ENCODE measurements at places on chromosomes 12 and 14.

DNA sequence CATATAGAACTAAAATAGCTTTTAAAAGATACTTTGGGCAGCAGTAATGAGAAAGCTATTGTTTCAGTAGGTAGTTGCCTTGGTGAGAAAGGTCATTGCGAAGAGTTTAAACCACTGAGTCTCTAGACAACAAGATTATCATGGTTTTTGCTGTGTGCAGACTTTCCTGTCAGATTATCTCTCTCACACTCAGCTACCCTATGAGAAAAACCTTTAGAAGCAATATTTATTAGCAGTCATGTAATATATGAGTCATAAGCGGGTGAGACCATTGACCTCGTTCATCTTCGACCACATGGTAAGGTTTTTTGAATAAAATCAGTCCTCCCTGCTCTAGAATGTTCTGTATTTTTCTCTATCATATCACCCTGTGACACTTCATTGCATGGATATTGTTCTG is 59.9 kb downstream of the GPR65 start:
- DNase-seq: no peak

- DNase-seq: no peak
Measured at GRCh38 chr12:119730381-119730780, 62.4 kb downstream of the PRKAB1 start.

DNA sequence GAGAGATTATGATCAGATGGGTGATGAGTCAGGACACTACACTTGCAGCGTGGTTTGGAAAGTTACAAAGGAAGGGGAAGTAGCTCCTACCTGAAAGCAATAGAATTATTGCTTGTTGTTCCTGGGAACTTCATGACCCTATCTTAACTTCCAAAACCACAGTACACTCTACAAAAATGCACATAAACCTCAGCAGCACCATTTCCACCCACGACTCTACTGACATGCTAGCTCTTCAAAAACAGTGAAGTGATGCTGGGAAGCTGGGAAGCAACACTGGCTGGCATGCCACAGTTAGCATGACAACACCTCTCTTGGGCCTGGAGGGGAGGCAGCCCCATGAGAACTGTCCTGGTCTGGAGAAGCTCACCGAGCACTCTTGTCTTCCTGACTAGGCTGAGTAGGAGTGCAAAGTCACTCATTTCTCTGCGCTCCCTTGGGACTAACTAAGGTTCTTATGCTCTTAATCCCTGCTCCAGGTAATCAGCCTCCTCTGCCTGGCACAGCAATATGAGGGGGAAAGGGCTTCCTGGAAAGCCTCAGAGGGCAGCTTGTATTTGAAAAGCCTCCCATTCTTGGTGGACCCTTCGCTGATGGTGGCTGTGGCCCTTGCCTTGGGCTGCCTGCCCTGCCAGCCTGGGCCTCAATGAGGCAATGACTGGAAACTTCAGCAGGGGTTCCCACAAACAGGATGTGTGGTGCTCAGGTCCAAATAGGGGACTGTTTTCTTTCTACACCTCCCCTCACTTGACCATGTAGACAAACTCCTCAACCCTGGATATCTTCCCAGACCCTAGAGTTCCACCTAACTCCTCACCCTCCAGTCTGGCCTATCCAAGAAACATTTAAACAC is 1.2 kb downstream of the KRT3 start:
- DNase-seq: no peak

GRCh38 chr12:6442836-6443235 is 1.9 kb upstream of the CD27 start:
- no peak for DNase-seq

GRCh38 chr12:89481213-89481914 is 43.2 kb downstream of the GALNT4 start:
- peak; percentile 70 for DNase-seq

DNA sequence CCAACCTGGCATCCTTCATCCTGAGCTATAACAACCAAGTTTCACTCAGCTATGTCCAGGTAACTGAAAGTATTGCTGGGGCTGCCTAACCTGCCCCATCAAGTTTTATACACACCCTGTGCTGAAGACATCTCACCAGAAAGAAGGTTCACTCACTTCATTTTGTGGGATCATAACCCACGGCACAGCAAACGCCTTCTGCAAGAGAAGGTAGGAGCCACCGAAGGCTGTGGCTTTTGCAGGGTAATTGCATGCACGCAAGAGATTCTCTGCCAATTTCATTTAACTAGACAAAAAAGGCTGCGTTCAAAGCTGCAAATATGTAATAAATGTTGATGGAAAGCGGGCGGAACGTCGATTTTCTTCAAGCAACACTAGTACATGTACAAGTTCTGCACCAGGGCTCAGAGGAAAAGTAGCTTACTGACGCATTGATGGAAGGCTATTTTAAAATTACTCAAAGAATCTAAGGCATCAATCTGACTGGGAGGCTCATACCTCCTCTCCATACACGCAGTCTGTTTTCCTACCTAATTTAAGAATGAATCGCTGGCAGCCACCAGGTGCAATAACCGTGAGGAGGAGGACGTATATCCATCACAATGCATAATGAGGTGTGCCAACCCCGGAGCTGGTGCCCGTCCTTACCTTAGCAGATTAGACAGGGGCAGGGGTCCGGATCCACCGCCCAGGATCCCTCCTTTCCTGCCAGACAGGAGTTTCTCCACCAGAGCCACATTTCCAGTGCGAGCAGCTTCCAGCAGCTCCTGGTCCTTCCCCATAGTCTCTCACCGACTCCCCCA is 1.1 kb downstream of the ANKS1B start:
- DNase-seq: peak; percentile 53

DNA sequence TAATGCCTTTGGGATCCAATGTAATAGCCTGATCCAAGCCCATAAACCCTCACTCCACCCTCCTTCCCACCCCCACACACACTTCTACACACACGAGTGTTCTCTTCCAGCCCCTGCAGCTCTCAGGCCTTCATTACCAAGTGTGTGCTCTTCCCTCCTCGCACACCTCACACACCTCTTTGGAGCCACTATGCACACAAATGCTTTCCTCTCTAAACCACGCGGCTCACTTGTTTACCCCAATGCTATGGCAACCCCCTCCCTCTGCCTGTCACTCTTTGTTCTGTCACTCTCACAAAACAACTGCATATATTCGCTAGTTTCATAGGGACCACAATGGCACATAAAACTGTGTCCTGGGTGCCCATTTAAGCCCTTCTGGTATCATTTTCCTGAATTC is 35.1 kb downstream of the PPP2R5E start:
- no peak for DNase-seq

- DNase-seq: no peak
Measured at GRCh38 chr12:22051114-22051698, 5.2 kb downstream of the CMAS start.

DNA sequence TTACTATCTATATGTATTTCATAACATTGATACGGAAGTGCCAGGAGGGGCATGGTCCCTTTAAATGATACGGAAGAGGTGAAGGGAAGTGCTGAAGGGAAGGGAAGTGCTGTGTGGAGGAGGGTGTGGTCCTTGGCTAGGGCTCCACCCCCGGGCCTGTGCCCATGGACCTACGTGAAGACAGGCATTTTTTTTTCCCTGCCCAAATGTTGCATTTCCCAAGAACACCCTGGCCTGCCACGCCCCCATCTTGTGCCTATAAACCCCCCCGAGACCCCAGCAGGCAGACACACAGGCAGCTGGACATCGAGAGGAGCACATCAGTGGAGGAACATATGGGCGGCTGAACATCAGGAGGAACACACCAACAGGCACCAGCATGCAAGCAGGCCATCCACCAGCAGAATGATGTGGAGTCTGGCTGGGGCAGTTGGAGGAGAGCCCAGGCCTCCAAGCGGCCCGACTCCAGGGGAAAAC is 134.1 kb downstream of the SLC41A2 start:
- no peak for DNase-seq

DNA sequence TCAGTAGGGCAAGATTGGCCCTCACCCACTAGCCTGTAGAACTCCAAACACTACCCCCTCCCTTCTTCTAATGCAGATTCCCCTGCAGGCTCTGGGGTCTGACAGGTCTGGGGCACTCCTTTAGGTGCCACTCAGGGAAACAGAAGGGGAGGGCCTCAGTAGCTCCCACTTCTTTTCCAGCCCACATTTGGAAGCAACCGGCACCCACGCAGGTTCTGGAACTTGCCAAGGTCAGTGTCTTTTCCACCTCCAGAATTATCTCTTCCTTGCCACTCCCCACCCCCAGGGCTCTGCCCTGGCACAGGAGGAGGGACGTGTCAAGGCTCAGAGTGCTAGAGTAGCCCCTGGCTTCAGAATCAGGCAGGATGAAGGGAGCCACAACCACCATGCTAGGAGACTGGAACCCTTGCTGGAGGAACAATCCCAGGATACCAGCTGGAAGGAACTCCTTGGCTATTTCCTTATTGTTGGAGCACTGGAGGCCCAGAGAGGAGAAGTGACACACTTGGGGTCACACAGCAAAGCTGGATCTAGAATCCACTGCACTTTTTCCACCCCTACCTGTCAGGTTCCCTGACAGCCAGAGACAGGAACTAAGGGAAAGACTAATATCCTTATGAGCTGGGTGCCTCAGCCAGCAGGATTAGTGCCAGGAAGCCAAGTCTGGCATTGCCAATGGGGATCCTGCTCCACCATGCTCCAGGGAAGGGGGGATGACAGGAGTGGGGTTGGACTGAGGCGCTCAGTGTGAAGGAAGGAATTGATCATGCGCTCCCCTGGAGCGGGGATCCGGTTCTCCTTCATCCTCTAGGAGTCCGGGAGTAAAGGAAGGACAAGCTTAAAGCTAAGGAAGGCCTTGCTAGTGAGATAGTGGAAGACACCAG is 1.8 kb upstream of the FIGNL2 start:
- no peak for DNase-seq

DNA sequence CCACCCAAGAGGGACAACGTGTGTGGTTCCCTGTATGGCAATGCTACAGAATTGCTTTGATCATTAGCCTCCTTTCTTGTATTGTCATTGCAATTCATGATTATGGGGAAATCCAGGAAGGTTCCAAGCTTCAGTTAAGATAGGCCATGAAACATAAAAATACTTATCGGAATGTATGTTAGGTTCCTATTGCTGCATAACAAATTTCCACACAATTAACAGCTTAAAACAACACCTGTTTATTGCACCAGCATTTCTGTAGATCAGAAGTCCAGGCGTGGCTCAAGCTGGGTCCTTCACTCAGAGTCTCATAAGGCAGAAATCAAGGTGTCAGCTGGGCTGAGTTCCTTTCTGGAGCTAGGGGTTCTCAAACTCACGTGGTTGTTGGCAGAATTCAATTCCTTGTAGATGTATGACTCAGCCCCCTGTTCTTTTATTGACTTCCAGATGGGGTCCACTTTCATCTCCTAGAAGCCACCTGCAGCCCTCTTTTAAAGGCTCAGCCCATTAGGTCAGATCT is 365.6 kb upstream of the TMPO start:
- no peak for DNase-seq

DNA sequence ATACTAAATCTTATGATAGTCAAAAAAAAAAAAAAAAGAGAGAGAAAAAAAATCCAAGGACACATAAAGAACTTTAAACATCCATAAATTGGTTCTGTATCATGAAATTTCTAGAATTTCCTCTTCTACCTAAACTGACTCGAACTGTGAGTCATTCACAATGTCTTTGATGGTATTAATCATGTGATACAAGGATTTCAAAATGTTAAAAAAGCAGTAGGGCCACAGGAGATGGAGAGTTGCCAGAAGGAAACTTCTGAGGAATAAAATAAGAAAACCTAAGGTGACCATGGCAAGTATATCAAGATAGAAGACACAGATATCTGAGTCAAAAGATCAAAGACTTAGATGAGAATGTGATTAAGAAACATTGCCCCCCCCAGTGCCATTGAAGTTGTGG is 1320.9 kb upstream of the FLRT2 start:
- DNase-seq: no peak

DNA sequence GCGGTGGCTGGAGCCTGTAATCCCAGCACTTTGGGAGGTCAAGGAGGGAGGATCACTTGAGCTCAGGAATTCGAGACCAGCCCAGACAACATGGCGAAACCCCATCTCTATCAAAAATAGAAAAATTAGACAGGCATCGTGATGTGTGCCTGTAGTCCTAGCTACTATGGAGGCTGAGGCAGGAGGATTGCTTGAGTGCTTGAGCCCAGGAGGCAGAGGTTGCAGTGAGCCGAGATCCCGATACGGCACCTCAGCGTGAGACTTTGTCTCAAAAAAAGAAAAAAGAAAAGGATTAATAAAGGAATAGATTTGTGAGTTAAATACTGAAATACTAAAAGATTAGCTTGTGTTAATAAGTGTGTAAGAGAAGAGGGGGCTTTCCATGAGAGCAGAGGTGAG is 29.4 kb downstream of the RPGRIP1 start:
- no peak for DNase-seq

DNA sequence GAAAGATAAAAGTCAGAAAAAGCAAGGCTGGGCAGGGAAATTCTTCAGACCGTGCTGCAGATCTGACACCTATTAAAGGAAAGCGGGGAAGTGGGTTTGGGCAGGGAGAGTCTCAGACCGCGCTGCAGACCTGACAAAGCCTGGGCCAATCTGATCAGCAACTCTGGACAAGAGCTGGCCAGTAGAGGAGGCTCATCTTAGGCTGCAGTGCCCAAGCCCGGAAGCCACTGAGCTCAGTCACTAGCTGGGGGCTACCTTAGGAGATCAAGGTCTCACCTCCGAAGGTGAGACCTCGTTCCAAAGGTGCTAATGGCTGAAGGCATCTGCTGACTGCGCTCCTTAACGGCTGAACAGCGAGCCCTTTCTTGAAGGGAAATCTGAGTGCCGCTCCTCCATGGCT is 60.2 kb downstream of the SINHCAF start:
- DNase-seq: no peak

- no peak for DNase-seq
Measured at GRCh38 chr12:91377436-91377835, 194.8 kb upstream of the DCN start.

GRCh38 chr14:23763394-23763793 is 127.2 kb downstream of the DHRS2 start:
- no peak for DNase-seq

DNA sequence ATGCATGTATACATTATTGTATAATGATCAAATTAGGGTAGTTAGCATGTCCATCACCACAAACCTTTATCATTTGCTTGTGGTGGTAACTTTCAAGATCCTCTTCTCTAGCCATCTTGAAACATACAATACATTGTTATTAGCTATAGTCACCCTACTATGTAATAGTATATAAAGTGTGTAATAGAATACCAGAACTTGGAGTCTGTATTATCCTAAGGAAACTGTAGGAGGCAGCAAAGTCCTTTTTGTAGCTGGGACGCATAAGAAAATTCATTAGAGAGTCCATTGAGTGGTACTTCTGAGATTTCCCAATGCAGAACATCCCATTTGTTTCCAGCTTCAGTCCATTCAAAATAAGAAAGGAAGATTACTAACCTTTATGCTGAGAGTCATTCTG is 325.9 kb upstream of the LRFN5 start:
- DNase-seq: no peak

- DNase-seq: no peak
Measured at GRCh38 chr12:14656846-14657245, 39.6 kb downstream of the GUCY2C start.

DNA sequence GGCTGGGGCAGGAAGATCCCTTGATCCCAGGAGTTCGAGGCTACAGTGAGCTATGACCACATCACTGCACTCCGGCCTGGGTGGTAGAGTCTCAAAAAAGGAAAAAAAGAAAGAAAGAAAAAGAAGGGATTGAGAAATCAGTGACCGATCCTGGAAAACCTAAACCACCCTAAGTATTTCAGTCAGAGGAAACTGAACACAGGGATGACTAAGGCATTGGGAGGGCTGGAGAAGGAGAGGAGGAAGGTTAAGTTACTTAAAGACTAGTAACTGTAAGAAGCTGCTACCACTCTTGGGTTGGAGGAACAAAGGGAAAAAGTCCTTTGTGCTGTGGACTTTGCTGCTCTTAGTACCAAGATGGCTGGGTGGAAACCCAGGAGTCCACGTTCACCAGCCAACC is 10.6 kb downstream of the HHIPL1 start:
- DNase-seq: no peak

GRCh38 chr12:48932878-48933277 is 7.6 kb upstream of the FKBP11 start:
- no peak for DNase-seq

Data from putamen (tissue), 1 donor.